CMK (cell line): ENCODE measurements at places on chromosomes 11 and 22.

- DNase-seq: no peak
These were observed 51.9 kb downstream of the TEAD1 start for GRCh38 chr11:12725863-12726682.

- DNase-seq: no peak
These were observed 49.6 kb downstream of the NUP98 start for GRCh38 chr11:3747704-3748103.

DNA sequence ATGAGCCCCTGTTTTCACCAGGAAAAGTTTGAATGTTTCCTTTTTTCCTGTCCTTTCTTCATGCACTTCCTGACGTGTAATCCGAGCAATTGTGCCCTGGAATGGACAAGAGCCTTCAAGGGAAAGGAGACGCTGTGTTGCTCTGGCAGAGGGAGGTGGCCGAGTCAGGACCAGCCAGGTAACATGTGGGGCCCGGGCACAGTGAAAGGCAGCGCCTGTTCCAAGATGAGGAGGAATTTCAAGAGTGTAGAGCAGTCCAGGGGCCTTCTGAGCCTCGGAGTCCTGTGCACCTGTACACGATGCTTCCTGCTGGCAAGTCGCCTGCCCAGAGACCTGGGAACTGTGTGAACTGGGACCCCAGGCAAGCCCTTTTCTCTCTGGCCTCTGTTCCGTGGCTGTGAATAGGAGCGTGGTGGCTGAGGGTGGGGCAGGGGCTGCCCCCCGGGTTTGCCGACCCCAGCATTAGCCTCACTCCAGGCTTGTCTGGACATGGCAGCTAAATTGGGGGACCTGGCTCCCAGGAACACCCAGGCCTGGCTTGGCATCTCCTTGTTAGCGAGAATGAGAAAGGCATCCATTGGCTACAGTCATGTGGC, 92.0 kb downstream of the MYEOV start:
- no peak for DNase-seq

DNA sequence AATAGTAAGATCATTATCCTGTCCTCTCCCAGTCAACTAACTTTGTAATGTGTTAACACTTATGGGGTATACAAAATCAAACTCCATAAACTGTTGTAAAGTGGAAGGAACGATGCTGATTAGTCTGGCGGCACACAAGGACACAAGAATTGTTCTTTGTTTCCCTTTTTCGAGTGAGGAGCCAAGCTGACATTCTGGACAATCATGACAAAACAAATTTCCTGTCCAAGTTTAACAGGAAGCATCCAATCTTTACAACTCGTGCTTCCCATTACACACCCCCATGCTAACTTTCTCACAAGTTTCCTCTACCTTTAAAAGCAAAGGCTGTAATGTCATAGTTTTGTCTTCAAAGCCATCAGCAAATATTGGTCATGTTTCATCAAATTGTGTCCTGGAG, 20.4 kb upstream of the LDLRAD3 start:
- no peak for DNase-seq

GRCh38 chr22:49090061-49090852, 737.4 kb downstream of the BRD1 start:
- DNase-seq: no peak

DNA sequence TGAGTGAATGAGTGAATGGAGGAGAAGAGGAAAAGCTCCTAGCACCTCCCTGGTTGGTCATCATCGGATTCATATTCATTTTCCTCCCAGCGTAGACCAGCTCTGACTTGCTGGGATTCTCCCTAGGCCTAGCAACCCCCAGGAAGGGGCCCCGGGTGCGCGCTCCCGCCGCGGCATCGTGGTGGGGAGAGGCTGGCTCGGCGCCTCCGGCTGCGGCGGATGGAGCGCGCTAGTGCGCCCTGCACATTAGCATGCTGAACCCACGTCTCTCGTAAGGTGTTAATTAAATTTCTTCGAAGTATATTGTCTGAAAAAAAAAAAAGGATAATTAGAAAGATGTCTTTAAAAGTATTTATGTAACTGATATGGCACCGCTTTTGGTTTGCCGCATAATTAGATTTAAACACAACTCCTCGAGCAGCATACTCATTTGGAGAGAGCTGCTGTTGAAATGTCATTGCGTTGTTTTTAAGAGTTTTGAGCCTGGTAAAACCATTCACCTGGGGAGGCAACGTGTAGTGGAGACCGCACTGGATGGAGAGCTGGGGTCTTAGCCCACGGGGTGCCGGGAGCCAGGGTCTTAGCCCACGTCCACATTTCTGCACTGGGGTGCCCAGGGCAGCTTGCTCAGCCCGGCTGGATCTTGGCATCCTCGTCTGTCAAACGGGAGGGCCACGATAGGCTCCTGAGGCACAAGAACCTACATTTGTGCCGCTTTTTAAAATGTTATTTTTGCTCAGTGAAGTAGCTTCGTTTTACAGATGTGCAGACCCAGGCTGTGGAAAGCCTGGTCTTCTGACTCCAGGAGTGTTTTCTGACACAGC, 21.8 kb downstream of the MPPED1 start:
- no peak for DNase-seq

DNA sequence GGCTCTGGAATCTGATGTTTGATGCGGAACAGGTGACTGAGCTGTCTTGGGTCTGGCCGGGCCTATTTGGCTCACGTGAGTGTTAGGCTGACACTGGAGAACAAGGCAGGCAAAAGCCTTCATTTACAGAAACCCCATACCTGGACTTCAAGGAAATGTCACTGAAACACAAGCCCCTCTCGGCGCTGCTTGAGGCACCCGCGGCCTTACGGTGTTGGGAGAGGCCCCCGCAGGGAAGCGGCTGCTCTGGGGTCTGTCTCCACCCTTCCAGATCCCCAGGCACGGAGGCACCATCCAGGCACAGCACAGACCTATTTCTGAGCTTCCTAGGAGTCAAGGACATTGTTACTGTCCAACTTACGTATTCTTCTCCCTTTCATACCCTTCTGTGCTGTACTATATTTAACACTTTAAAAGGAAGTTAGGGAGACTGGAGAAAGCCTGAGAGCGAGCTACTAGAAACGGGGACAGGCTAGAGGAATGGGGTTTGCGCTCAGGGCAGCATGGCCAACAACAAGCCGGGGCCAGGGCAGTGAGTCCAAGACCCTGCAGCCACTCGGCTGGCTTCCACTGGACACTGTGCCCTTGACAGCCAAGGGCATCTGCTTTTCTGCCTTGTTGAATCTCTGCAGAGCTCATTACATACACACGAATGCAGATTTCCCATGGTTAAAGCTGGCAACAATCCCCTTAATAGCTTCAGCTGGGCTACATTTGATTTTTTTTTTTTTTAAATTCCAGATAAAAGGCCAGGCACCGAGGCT, 23.8 kb downstream of the DRD4 start:
- DNase-seq: no peak

- DNase-seq: no peak
These were observed 495.8 kb downstream of the BRD1 start for GRCh38 chr22:49331878-49332277.

DNA sequence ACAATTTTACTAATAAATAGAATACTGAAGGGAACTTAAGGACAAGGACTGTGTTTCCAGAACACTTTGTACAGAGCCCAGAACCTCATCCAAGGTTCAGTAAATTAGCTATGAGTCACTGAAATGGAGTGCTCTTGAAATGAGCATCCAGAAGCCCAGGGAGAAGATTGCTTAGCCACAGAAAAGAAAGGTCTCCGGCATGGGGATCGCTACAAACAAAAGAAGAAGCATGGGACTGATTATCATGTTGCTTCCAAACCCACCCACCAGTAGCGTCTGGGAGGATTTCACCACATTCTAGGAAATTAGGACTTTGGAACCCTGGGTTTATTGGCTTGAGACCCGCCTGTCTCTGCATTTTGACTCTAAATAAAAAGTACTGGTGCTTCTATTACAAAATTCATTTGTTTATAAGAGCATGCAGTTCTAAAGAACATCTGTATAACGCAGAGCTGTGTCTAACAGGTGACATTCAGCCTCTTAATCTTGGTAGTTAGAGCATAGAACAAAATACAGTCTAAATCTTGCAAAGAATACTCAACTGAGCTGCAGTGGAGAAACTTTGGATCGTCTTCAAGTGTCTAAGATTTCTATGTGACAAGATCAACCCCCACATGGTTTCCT, 35.9 kb upstream of the SESN3 start:
- DNase-seq: no peak
